ENCODE measurements at places on chromosomes 5 and 9.

DNA sequence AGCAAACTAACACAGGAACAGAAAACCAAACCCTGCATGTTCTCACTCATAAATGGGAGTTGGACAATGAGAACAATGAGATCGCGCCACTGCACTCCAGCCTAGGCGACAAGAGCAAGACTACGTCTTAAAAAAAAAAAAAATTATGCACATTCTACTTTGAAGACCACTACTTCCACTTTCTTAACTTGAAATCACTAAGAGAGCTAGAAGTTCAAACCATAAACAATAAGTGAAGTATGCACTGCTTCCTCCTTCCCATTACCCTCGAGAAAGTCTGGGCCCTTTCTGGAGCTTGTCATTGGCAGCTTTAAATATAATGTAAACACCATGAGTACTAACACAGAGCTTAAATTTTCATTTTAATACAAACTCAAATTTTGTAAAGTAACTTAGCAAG lies 94.9 kb downstream of the TLE1 start:
- DNase-seq: no peak

GRCh38 chr5:144453753-144454152 lies 283.1 kb downstream of the KCTD16 start:
- no peak for DNase-seq

- DNase-seq: no peak
These were observed 228.8 kb downstream of the NR2F1-AS1 start for GRCh38 chr5:93352186-93352585.

DNA sequence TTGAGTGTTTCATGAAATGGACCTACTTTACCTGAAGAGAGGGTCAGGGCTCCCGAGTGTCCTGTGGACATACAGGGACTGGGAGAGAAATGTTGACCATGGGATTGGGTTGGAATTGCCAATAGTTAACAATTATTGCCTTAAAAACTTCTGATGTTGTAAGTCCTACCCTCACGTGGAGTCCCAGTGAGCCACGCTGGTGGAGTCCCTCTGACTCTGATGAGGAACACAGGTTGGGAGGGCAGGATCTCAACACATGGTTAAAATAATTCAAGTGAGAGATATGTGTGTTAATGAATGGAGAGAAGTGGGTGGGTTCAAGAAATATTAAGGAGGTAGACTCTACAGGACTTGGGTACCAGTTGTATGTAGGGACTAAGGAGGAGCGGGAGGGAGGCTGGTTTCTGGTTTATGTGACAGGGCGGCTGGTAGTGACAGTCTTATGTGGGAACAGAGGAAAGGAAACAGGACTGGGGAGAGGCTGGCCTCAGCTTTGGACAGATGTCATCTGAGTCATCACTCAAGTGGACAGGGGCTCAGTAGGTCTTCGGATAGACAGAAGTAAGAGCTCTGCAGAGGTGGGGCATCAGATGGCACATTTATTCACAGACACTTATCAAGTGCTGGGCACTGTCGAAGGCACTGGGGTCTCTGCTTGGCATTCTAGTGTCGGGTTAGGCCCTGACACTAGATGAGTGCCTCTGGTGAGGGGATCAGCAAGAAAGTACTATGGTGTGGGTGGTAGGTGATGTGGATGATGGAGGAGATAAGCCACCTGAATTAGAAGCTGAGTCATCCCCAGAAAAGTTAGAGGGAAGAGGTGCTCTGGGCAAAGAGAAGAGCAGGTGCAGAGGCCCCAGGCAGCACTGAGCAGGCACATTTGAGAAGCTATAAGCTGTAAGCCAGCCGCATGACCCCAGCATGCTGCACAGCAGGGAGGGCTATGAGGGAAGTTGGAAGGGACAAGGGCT lies 27.2 kb downstream of the MAML1 start:
- DNase-seq: no peak

DNA sequence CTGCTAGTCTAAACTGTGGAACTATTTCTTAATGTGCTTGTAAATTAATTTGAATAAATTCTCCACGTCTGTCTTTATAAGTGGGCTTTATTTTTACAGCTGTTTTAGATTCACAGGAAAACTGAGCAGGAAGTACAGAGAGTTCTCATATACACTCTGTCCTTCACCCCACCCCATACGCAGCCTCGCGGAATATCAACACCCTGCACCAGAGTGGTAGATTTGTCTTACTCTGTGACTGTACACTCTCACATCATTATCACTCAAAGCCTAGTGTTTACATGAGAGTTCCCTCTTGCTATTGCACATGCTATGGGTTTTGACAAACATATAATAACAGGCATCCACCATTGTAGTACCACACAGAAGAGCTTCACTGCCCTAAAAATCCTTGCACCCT lies 179.7 kb upstream of the DAB2 start:
- DNase-seq: no peak

DNA sequence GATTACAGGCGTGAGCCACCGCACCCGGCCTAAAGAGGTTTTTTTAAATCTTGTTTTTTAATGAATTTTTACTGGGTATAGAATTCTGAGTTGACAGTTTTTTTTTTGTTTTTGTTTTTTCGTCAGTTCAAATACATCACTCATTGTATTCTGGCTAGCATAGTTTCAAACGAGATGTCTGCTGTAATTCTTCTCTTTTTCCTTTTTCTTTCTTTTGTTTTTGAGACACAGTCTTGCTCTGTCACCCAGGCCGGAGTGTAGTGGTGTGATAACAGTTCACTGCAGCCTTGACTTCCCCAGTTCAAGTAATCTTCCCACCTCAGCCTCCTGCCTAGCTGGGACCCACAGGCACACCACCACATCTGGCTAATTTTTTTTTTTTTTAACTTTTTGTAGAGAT lies 2.2 kb upstream of the PRRT1B start:
- no peak for DNase-seq

DNA sequence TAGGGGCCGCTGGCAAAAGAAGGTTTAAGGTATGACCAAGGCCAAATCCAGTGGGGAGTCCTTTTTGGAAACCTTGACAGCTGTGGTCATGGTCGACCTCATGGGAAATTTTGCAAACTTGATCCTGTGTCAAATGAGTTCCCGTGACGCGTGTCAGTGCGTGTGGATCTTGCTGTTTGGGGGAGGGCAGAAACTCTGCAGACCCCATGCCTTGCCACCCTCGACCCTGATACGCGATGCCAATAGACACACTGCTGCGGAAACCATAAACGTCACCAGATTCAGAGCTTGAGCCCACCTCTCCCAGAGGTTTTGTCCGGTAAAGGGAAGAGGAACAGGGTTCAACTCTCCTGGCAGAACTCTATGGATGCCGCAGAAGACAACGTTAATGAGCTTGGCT lies 104.7 kb downstream of the ADAMTS2 start:
- no peak for DNase-seq

DNA sequence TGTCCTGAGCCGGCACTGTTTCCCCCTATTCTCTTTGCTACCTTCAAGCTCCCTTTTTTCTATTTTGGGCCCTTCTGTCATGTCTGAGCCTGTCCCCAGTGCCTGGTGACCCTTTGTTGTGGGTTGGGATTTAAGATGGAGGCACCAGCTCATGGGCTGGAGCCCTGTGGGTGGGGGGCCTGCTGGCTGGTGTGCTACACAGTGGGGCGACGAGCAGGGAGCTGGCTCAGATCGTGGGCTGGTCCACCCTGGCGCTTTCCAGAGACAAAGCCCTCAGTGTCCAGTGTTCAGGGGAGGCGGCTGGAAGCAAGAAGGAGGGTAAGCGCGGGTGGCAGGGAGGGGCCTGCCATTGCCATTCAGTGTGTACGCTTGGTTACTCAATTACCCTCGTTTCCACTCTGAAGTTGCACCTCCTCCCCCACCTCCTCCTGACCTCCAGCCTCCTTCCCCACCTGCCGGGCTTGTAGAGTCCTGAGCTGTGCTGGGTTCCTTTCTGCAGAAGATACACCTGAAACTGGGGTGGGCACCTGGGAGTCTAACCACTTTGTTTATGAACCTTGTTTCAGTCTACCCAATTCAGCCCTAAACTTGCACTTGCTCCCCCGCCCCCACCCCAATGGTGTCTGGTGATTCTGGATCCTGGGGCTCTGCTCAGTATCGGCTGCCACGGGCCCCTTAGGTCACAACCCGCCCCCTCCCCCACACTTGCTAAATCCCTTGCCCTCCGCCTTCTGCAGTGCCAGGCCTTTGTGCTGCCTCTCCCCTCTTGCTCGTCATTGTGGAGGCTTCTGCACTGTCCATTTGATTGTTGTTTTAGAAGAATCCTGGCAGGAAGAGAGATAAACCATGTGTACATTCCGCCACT lies 49.9 kb downstream of the MVB12B start:
- DNase-seq: peak; percentile 80

DNA sequence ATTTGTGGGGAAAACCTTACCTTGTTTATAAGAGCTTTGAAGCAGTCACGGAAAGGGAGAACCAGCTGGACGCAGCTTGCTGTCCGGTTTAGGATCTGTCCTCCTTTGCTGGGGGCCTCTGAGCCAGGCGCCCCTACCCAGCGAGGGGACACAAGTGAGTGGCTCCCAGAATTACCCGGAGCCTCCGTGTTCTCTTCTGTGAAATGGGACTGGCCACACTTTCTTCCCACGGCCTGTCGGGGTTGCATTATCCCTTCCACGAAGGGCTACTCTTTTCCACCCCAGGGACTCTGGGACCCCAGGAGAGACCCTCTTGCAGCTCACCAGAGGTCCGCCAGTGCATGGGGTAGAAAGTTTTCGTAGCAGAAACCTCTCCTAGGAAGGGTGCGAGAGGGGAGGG lies 477 bp upstream of the GBGT1 start:
- no peak for DNase-seq

All from neural progenitor cell (in vitro differentiated cells).